ENCODE measurements at places on chromosomes 7 and 10.

DNA sequence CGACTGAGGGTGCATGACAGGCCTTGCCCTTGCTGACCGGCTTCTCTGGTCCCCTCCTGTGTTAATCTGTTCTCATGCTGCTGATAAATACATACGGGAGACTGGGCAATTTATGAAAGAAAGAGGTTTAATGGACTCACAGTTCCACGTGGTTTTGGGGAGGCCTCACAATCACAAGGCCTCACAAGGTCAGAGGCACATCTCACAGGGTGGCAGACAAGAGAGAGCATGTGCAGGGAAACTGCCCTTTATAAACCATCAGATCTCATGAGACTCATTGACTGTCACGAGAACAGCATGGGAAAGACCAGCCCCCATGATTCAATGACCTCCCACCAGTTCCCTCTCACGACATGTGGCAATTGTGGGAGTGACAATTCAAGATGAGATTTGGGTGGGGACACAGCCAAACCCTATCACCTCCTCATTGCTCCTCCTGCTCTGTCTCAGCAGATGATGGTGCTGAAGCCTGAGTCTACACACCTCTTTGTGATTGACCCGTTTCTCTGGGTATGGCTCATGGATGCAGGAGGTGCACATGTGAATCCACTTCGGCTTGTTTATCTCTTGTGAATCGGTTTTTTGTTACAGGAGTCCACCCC lies 547.8 kb downstream of the DNAJB6 start:
- no peak for DNase-seq

- DNase-seq: no peak
Measured at GRCh38 chr7:54090652-54091213, 451.4 kb upstream of the VSTM2A start.

DNA sequence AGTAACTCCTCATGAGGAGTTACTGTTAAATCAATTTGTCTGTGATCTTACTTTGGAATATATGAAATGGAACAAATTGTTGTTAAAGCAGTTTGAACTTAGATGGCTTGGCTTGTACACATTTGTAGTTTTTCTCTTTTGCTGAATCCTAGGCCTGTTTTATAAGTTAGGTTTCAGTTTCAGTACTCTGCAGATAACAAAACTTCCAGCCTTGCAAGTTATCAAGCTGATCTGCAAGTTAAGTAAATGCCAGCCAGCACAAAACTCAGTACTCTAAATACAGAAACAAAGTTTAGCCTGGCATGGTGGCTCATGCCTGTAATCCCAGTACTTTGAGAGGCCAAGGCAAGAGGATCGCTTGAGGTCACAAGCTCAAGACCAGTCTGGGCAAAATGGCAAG lies 25.0 kb upstream of the PAXIP1 start:
- DNase-seq: no peak

DNA sequence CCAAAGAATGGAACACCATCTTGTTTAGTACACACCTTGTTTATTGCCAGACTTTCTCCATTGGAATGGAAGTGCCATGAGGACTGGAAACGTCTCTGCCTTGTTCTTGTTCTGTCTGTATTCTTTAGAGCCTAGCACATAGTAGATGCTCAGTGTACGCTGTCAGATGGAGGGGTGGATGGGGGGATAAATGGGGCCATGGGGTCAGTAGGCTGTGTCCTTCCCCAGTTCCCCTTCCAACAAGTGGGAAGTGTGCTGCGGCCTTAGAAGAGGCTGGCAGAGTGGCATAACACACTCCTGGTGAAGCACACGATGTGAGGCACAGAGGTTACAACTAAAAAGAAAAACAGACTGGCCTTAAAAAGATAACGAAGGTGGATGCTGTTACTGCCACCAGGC lies 61.9 kb downstream of the TMEM209 start:
- DNase-seq: no peak

DNA sequence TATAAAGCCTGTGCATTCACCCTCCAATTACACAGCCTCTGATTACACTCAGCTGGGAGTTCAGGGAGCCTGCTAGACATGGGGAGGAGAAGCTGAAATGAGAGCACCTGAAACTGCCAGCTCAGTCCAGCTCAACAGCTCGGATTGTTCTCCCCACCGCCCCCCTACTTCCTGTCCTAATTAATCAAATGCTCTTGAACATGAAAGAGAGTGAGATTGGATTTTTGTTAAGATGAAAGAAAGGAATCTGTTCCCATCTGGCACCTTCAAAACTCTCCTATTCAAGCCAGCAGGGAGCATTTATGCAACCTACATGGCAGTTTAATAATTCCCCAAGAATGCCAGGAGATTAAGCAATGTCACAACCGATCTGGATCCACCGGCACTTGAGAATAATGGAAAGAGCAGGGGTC lies 98.0 kb downstream of the NPSR1 start:
- DNase-seq: no peak

- DNase-seq: no peak
Measured at GRCh38 chr10:76581506-76582256, 1055.9 kb downstream of the KCNMA1 start.

GRCh38 chr7:87872346-87872745 lies 3.8 kb downstream of the SLC25A40 start:
- DNase-seq: no peak

DNA sequence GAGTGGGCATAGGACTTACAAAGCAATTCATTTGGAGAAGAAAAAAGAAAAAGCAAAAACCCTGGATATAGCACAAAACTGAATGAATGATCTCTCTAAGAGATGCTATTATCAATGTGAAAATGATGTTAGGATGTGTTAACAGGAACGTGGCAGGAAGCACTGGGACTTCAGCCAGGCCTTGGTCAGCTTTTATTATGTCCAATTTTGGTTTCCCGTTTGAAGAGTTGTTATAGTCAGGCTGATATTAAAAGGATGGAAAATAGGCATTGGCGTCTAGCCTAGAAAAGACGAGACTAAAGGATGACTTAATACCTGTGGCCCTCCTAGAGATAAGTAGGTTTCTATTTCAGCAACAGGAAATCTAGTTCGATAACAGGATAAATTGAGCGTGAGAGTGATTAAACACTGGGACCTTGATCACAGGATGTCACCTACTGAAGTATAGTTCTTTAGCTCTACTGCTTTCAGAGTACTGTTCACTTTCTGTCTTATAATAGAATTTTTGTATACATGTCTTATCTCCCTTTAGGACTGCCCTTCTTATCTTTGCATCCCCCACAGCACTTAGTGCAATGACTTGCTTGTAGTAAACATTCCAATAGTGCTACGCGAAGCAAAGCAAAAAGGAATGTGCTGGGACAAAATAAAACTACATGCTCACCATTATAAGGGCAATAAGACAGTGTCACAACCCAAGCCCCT lies 99.8 kb upstream of the AGBL3 start:
- DNase-seq: no peak

GRCh38 chr7:92034116-92034515 lies 93.5 kb downstream of the AKAP9 start:
- no peak for DNase-seq

- no peak for DNase-seq
Measured at GRCh38 chr7:106460792-106461254, 176.0 kb upstream of the NAMPT start.

GRCh38 chr7:81094952-81095351 lies 176.1 kb upstream of the SEMA3C start:
- no peak for DNase-seq

Measured in activated CD8-positive, alpha-beta memory T cell treated with anti-CD3 and anti-CD28 coated beads, Interleukin-2, amount 50 U/mL, for 4 hours (primary cell).